Osteocyte (in vitro differentiated cells): ENCODE measurements at places on chromosomes 16 and 17. TPM values are rescaled to one million over a fixed set of nuclear protein-coding genes. Genes with fewer than 3 reads are reported as not detected.

Gene SUMO2
- total RNA-seq = 472 and 483 TPM in 2 replicates

Gene PRSS22
- total RNA-seq = not detected in 2 replicates

Gene CD300E
- not detected in 2 replicates for total RNA-seq

Gene PIEZO1
- 165 and 174 TPM in 2 replicates for total RNA-seq

Gene TEX14
- 0.13 and 0.27 TPM in 2 replicates for total RNA-seq

Gene CTRL
- 0.39 and 0.91 TPM in 2 replicates for total RNA-seq

Gene SYCE1L
- total RNA-seq = 4.1 and 5.5 TPM in 2 replicates

Gene CBLN1
- not detected in 2 replicates for total RNA-seq

Gene CDRT15L2
- total RNA-seq = not detected in 2 replicates

Gene IGF2BP1
- total RNA-seq = 47.6 and 51.4 TPM in 2 replicates

Gene FBXL16
- total RNA-seq = 0.32 and 0.44 TPM in 2 replicates

DNA sequence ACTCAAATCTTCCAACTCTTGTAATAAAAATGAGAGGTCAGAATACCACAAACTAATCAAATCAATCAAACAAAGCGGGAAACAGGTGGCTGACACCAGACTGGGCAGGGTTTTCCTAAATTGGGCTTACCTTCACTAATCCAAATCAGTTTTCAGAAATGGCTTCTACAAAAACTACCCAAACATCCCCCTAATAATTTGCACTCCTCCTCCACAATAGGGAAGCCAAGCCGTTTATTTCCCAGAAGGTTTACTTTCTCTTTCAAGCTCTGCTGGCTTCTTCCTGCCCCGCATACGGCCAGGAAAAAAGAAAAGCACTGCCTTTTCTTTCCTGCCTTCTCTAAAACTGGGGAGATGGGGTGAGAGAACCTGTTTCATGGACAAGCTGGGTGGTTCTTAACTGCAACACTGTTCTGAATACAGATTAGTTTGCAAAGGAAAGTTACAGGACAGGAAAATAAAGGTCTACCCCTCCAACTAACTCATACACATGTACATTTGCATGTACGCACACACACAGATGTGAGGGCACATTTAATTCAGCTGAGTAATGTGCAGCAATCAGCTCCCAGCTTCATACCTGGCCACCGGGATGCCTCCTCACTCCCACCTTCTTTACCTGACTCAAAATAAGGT is 9.2 kb downstream of the STAT3 start:
- DNase-seq = no peak

DNA sequence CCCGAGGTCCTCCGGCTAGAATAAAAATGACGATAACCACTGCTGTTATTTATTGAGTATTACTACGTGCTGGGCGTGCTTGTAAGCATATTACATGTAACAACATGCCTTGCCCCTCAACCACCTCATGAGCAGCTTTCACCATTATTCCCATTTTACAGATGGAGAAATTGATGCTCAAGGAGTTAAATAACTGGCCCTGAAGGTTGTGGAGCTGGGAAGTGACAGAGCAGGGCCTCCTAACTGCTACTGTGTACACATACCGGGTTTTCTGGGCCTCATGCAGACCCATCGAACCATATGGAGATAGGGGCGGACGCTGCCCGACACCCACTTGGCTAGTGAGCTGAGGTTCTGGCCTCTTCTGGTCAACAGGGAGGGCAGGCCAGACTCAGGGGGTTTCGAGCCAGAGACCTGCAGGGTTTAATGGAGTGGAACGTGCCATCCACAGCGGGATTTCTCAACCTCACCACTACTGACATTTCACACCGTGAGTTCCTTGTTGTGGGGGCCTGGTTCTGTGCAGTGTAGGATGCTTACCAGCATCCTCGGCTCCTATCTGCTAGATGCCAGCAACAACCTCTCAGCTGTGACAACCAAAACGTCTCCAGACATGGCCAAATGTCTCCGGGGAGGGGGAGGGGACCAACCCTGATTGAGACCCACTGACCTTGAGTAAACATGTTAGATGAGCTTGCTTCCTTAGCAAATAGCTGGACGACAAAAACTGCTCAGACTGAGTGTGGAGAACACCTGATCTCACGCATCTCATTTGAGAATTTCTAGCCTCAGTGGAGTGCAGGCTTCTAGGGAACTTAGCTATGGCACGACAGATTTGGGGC is 432.0 kb downstream of the SLC39A11 start:
- DNase-seq = no peak

- no peak for DNase-seq
These were observed 4.5 kb downstream of the CDH5 start for GRCh38 chr16:66370786-66371684.

GRCh38 chr17:32803544-32803943 is 73.4 kb downstream of the MYO1D start:
- DNase-seq = no peak

GRCh38 chr16:27853651-27854050 is 209.9 kb downstream of the GSG1L start:
- DNase-seq = no peak

DNA sequence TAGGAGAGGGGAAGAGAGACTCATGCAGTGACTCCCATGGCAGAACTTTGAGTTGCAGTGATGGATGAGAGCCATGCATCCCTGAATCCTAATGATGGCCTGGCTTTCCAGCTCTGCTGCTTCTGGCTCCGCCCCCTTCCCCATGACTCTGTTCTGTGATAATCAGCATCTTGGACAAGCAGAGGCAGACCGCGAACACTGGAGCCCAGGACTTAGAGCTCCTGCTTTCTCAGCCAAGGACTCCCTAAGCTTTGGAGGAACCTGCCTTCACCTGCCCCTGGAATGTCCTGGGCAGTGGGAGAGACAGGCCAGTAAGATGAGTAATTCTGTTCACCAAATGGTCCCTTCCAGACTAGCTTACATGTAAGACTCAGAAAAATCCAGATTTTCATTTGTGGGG is 12.5 kb downstream of the CCDC92B start:
- no peak for DNase-seq

DNA sequence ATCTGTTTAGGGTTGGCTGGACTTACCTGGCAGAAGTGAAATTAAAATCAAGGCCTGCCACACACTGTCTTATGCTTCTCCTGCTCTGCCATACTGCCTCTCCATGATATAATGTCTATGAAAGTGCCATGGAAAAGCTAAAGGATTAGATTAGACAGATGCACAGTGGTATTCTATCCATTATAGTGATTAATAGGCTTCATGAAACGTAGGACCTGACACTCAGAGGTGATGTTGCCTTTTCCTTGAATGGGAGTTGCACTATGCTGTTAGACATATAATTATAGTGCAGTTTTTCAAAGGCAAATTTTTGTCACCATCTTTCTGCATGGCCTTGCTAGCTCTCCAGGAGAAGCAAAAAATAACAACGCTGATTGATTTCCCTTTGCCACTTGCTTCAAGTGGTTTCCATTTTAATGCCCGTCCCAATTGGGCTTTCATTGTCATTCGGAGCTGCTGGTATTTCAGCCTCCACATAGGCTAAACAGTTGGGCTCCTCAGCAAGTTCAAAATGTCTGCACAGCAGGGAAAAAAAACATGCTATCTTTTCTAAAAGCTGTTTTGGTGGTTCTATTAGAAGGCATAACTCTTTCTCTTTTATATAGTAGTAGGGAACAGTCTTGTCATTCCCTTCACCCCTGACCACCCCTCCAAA is 502.8 kb upstream of the GOT2 start:
- no peak for DNase-seq

DNA sequence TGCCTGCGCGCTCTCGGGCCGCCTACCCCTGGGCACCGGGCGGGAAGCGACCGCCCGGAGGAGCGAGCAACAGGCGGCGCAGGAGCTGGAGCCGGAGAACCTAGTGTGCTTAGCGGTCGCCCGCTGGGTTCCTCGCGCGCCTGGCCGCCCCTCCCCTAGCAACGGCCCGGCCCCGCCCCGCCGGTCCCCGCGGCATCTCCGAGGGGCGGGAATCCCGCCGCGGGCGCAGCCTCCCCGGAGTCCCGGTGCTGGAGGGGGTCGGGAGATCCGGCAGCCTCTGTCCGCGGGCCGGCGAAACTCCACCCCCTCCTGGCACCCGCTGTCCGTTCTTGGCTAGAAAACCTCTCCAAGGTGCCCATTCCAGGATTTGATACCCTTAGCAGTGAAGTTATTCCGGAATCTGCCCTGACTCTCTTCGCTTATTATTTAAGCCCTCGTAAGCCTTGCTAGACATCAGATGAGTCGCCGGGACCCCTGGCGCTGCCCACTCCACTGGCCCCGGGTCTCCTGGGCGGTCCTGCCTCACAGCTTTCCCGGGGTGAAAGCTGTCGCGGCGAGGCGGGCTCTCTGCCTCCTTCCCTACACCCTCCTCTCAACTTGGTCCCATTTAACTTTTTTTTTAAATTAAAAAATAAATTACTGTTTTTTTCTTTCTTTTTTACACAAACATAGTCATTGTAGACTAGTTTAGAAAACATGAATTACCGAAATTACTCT is at the start of gene RPRML:
TSS of gene RPRML (minus strand) at position 107 of the 717 bp plus-strand sequence. CDS start 246 bp downstream, outside the sequence.
- DNase-seq = no peak

DNA sequence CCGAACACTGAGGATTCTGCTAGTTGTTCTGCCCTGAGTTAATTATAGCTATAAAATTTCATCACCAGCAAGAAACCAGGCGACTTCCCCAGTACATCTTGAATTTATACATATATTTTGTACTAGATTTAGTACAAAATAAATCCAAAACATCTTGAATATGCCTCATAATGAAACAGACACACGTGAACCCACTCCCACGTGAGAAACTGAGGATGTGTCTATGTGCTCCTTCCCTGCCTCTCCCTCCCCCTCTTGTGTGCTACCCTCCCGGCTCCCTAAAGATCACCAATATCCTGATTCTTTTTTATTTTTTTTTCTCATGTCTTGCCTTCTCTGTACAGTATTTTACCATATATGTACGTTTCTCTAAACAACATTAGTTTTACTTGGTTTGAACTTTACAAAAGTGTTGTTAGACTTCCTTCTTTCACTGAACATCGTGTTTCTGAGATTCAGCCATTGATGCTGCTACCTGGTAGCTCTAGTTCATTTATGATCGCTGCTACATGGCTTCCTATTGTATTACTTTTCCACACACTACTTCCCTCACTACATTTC is 1.1 kb upstream of the LCMT1 start:
- DNase-seq = no peak

DNA sequence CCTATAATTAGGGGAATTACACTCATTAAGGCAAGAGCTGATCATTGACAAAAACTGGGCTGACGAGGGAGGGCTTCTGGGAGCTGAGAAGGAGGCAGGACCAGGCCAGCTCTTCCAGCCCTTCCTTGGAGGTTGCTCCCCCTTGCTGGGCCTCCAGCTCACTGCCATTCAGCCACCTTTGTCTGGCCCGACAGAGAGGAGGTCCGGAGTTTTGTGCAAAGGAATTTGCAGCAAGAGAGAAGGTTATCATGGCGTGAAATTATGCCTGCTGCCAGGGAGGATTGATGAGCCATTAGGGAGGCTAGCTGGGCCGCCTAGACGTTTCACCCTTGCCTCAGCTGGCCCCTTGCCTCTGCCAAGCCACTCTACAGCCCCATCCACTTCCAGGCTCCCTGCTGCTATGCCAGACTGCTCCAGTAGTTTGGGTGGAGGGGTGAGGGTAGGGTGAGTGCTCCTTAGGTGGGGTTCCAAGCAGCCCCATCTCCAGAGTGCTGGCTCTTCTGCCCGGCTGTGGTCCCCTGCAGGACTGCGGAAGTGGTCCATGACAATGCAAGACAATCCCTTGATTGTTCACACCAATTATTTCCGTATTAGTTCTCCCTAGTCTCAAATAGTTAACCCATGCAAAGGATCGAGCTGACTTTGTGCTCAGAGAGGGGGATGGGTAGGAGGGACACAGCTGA is 17.1 kb upstream of the PHF12 start:
- DNase-seq = no peak

- DNase-seq = no peak
These were observed 12.4 kb upstream of the NFAT5 start for GRCh38 chr16:69553332-69553731.

- DNase-seq = no peak
These were observed 87.1 kb upstream of the HNF1B start for GRCh38 chr17:37831986-37832385.

DNA sequence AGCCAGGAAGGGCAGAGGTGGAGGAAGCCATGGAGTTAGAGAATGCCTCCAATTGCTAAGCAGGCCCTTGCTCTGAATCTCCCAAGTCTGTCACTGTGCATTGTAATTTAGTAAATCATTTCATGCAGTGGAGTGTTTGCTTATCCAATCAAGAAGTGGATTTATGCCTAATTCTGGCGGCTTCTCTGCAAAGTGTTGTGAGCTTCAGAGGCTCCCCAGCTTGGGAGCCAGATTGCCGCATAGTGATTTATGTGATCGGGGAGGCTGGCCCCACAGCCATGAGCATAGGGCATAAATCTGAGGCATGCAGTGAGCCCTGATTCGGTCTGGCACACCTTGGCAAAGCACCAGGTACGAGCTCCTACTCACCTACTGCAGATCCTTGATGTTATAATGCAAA is 520.8 kb downstream of the HS3ST4 start:
- DNase-seq = no peak

DNA sequence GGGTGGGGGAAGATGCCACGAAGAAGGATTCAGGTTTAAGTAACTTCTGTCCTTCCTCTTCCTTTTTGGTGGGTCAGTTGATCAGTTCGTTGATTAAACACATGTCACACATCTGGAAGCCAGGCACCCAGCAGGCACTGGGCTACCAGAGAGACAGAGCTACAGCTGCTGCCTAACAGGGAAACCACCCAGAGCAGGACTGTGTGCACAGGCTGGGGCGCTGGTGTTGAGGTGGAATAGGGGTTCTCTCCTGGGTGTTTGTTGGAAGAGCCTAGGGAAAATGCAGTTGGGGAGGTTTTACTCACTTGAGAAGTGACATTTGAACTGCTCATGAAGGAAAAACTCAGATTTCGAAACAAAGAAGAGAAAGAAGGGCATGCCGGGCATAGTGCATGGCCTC is 152.4 kb downstream of the IRX5 start:
- DNase-seq = no peak
